ENCODE measurements at places on chromosomes 6 and 20. TPM values are rescaled to one million over a fixed set of nuclear protein-coding genes. Genes with fewer than 3 reads are reported as not detected.

DNA sequence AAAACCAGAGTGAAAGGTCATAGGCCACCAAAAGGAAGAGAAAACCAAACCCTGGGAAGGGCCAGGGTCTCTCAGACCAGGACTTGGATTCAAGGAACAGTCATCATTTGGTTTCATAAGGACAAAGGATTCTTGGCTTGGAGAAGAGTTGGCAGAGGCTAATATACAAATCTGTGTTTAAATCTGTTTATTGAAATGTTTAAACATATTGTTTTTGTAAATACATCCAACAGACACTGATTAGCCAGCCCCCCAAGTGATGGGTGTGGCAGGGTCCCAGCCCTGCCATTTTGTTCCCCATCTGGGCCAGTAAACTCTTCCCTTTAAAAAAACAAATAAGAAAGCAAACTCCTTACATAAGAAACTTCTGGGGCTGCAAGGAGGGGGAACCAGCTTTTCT, 6.1 kb upstream of the ZNF831 start:
- no peaks in the 10 kb centered on the region for H3K36me3 ChIP-seq
- no peak overlapping the region for H3K27ac ChIP-seq
- peaks cover 98% of the 10 kb centered on the region for H3K27me3 ChIP-seq
- no peak for DNase-seq
- H3K4me3 ChIP-seq, result no peak overlapping the region
- no peaks in the 10 kb centered on the region for H3K4me1 ChIP-seq

DNA sequence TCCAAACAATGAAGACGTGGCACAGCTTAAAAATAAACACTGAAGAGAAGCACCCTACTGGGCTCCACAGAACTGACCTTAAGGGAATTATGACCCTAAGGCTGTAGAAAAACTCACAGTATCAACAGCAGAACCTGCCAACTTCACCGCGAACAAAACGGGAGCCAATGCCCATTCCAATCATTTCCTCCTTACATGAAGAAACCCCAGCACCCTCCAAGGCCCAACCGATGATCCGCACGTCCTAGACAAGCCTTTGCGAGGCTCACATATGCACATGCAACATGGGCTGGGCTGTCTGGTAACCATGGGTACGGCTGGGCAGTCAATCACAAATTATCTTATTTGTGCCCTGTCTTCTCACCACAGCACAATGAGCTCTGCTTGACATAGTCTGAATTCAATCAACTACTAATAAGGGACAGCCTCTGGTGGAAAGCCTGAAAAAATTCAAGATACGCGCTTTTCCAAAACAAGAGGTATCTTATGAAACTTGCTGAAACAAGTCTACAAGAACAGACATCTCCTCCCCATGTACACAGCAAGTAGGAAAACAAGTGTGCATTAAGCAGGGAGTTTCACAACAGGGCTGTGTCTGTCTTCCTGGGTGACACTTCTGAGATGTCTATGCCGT, 1.7 kb downstream of the DIDO1 start:
- no peaks in the 10 kb centered on the region for H3K27me3 ChIP-seq
- peak overlapping the region; percentile 75 for H3K4me3 ChIP-seq
- peaks cover 35% of the 10 kb centered on the region for H3K4me1 ChIP-seq
- H3K36me3 ChIP-seq, result no peaks in the 10 kb centered on the region

Gene SERINC3
- 76.0 TPM for total RNA-seq

DNA sequence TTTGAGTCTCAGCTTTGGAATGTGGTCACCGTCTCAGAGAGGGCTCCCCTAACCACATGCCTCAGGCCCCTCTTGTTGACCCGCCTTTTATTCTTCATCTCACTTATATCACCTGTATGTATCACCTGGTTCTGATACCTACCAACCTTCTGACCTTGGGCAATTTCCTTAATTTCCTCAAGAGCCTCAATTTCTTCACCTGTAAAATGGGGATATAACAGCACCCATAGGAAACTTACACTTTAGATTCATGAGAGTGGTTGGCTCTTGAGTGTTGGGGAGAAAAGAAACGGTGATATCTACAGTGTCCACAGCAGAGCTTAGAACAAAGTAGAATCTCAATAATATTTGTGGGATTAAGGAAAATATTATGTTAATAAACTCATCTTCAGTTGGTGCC, 4.0 kb upstream of the DDX27 start:
- no peak for DNase-seq
- H3K27me3 ChIP-seq, result no peaks in the 10 kb centered on the region
- no peak overlapping the region for H3K4me3 ChIP-seq
- peaks cover 6% of the 10 kb centered on the region for H3K4me1 ChIP-seq

Gene BCAS1
- total RNA-seq, result 4.0 TPM

GRCh38 chr6:90468859-90469258, 118.0 kb downstream of the MAP3K7 start:
- DNase-seq, result no peak
- no peak overlapping the region for H3K4me3 ChIP-seq
- no peak overlapping the region for H3K27ac ChIP-seq
- H3K27me3 ChIP-seq, result no peaks in the 10 kb centered on the region

DNA sequence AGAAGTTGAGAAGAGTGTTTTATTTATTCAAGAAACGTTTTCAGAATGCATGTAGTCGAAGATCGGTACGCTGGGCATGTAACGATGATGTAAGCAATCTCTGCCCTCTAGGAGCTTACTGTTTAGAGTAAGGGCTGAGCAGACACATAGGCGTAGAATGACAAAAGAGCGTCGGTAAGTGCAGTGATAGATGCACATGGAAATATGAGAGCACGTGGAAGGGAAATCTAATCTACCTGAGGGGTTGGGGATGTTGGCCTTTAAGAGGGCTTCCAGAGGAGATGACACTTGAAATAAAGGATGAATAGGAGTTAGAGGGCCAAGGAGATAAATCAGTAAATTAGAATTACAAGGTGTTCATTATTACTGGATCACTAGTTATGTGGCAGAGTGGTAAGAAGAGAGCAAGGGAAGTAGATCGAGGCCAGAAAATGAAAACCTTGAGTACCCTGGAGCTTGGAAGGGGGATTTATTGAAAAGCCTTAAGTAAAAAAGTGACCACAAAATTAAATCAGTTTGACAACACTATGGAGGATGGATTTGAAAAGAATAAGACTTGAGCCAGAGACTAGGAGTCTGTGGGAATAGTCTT, 782 bp downstream of the TRMT11 start:
- H3K4me1 ChIP-seq, result peaks cover 55% of the 10 kb centered on the region
- no peaks in the 10 kb centered on the region for H3K36me3 ChIP-seq
- H3K4me3 ChIP-seq, result peak overlapping the region; percentile 69

- H3K27ac ChIP-seq, result no peak overlapping the region
- peaks cover 9% of the 10 kb centered on the region for H3K36me3 ChIP-seq
- peaks cover 29% of the 10 kb centered on the region for H3K4me1 ChIP-seq
- DNase-seq, result no peak
- H3K27me3 ChIP-seq, result no peaks in the 10 kb centered on the region
Observed at GRCh38 chr6:43172104-43173007, 1.3 kb downstream of the SRF start.

Gene EFCAB8
- 1.1 TPM for total RNA-seq

DNA sequence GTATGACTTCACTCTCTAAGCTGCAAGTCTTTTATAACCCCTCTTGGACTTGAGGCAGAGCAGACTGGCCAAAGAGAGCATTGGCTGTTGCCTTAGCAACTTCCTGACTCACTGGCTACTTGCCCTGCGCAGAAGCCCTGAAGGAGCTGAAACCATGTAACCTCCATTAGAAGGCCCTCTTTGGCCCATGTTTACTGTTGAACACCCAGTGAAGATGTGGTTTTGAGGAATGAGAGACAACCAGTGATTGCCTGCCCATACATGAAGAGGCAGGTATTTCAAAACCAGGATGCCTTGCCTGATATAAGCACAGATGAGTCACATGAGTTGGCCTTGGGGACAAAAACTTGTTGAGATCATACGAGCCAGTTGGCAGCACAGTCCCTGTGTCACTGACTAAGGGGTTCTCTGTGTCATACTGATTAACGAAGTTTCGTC, 182.5 kb downstream of the EDN1 start:
- H3K36me3 ChIP-seq, result no peaks in the 10 kb centered on the region
- no peaks in the 10 kb centered on the region for H3K4me1 ChIP-seq
- H3K27me3 ChIP-seq, result no peaks in the 10 kb centered on the region
- no peak overlapping the region for H3K4me3 ChIP-seq
- DNase-seq, result peak; percentile 74

Data from PC-9 (cell line).